ENCODE measurements at places on chromosomes 16 and 17.
A peak's percentile ranks its signal among the peaks of the same experiment; 100 is the strongest.

- peaks cover 64% of the 10 kb centered on the region for H3K4me1 ChIP-seq
- no peaks in the 10 kb centered on the region for H3K27me3 ChIP-seq
- no peaks in the 10 kb centered on the region for H3K36me3 ChIP-seq
- no peak overlapping the region for H3K27ac ChIP-seq
These were observed 22.9 kb upstream of the LITAF start for GRCh38 chr16:11609474-11610120.

- no peaks in the 10 kb centered on the region for H3K4me1 ChIP-seq
- peaks cover 28% of the 10 kb centered on the region for H3K27me3 ChIP-seq
- H3K4me3 ChIP-seq: no peak overlapping the region
- H3K27ac ChIP-seq: no peak overlapping the region
- DNase-seq: no peak
These were observed 144.5 kb downstream of the GRIN2A start for GRCh38 chr16:10037751-10038150.

- H3K27ac ChIP-seq: no peak overlapping the region
- DNase-seq: no peak
- no peak overlapping the region for H3K4me3 ChIP-seq
- H3K27me3 ChIP-seq: no peaks in the 10 kb centered on the region
These were observed 265.6 kb upstream of the GOT2 start for GRCh38 chr16:58999762-59000161.

GRCh38 chr16:89406277-89406888, 84.0 kb downstream of the ANKRD11 start:
- no peak overlapping the region for H3K27ac ChIP-seq
- H3K36me3 ChIP-seq: no peaks in the 10 kb centered on the region
- H3K4me1 ChIP-seq: peaks cover 69% of the 10 kb centered on the region
- H3K27me3 ChIP-seq: no peaks in the 10 kb centered on the region
- H3K4me3 ChIP-seq: no peak overlapping the region

GRCh38 chr17:9371019-9371418, 204.6 kb downstream of the STX8 start:
- H3K36me3 ChIP-seq: peaks cover 2% of the 10 kb centered on the region
- H3K4me3 ChIP-seq: no peak overlapping the region
- H3K27me3 ChIP-seq: no peaks in the 10 kb centered on the region
- H3K27ac ChIP-seq: peak overlapping the region; percentile 80
- peak; percentile 31 for DNase-seq
- peaks cover 35% of the 10 kb centered on the region for H3K4me1 ChIP-seq

DNA sequence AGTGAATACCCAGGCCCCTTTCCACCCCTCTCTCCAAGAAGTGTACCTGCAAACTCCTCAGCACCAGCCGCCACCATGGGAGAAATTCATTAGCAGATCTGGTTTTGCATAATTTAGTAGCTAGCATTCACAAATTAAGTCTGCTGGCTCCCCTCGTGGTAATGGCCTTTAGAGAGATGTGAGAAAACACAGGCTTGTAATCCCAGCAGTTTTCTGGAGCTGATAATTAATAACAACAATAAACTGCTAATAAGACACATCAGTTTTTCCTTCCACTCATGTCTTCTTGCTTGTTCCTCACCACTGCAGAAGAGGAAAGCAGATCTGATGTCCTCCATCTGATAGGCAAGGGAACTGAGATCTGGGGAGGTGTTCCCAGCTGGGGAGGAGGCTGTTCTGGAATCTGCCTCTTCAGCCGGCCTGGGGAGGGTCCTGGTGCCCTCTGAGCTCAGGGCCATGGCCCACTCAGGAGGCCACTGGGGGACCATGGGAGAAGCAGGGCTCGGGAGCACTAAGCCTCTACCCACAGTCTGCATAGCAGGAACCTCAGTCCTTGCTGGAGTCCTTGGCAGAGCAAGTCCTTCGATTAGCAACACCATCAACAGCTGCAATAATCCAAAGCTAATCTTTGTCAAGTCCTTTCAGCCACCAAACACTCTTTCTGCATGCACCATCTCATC, 74.2 kb upstream of the DNAJA2 start:
- no peaks in the 10 kb centered on the region for H3K27me3 ChIP-seq
- no peaks in the 10 kb centered on the region for H3K36me3 ChIP-seq
- no peaks in the 10 kb centered on the region for H3K4me1 ChIP-seq
- H3K27ac ChIP-seq: no peak overlapping the region
- no peak for DNase-seq

- peak overlapping the region; percentile 49 for H3K4me3 ChIP-seq
- peaks cover 21% of the 10 kb centered on the region for H3K4me1 ChIP-seq
- peak; percentile 61 for DNase-seq
- no peaks in the 10 kb centered on the region for H3K36me3 ChIP-seq
- H3K27me3 ChIP-seq: peaks cover 14% of the 10 kb centered on the region
- no peak overlapping the region for H3K27ac ChIP-seq
These were observed 45.8 kb upstream of the PVALEF start for GRCh38 chr17:81119223-81120148.

DNA sequence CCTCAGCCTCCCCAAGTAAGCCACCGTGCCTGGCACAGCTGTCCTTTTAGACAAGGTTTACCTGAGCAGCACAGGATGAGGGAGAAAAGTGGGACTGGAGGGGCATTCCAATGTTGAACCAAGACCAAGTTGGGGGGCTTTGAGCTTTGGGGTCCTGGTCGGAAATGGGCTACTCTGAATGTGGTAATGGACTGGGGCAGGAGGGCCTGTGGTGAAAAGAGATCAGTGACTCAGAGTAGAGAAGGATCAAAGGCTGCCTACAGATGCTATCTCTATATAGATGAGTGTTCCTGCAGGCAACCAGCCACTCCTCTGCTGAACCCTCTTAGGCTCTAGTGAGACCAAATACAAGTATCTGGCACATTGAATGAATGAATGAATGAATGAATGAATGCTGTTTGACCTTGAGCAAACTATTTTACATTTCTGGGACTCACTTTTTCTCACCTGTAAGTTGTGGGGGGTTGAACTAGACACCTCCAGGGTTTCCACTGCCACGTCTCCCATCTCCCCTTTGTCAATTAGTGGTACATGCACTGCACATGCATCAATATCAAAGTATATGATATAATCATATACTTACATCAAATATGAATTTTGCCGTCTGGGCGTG, 26.3 kb upstream of the ETV4 start:
- no peaks in the 10 kb centered on the region for H3K27me3 ChIP-seq
- DNase-seq: no peak
- peaks cover under 1% of the 10 kb centered on the region for H3K4me1 ChIP-seq
- H3K36me3 ChIP-seq: no peaks in the 10 kb centered on the region
- no peak overlapping the region for H3K4me3 ChIP-seq
- H3K27ac ChIP-seq: no peak overlapping the region

GRCh38 chr17:81516439-81516838, 3.8 kb upstream of the ACTG1 start:
- no peaks in the 10 kb centered on the region for H3K27me3 ChIP-seq
- DNase-seq: no peak
- peaks cover 59% of the 10 kb centered on the region for H3K4me1 ChIP-seq
- peaks cover 4% of the 10 kb centered on the region for H3K36me3 ChIP-seq
- H3K4me3 ChIP-seq: peak overlapping the region; percentile 73
- H3K27ac ChIP-seq: peak overlapping the region; percentile 100

GRCh38 chr17:17837380-17837821, 615 bp upstream of the SREBF1 start:
- no peaks in the 10 kb centered on the region for H3K36me3 ChIP-seq
- peak overlapping the region; percentile 92 for H3K4me3 ChIP-seq
- DNase-seq: peak; percentile 83
- H3K27me3 ChIP-seq: no peaks in the 10 kb centered on the region
- H3K4me1 ChIP-seq: peaks cover 84% of the 10 kb centered on the region

DNA sequence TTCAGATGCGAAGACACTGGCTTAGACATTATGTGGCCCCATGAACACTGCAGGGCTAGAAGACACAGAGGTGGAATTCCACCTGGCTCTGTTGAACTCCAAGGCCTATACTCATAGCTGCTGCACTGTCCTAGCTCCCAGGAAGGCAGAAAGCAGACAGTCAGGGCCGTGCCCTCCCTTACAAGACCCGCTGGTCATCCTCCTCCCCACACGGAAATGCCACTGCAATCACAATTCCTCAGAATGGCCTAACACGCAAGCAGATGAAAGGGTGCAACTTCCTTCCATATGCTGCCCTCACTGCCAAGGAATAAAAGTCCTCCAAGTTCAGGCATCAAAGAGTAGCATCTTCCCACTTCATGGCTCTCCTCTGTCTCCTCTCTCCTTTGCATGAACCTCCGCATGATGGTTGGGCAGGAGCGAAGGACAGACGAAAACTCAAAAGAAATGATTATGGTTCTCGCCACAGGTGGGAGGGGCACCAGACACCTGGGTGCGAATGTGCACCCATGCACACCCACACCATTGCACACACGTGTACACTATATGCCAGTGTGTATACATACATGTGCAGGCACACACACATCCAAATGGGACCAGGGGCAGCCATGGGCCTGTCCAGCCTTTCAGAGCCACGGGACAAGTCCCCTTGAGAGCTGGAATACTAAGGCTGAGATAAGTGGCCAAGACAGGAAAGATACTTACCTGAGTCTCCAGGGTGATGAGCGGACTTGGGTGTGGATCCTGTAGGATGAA, 113.3 kb downstream of the XYLT1 start:
- no peaks in the 10 kb centered on the region for H3K27me3 ChIP-seq
- H3K36me3 ChIP-seq: no peaks in the 10 kb centered on the region
- no peak overlapping the region for H3K4me3 ChIP-seq
- no peaks in the 10 kb centered on the region for H3K4me1 ChIP-seq
- no peak overlapping the region for H3K27ac ChIP-seq

- no peak for DNase-seq
- no peaks in the 10 kb centered on the region for H3K36me3 ChIP-seq
These were observed 25.0 kb downstream of the WNT9B start for GRCh38 chr17:46876353-46876887.

DNA sequence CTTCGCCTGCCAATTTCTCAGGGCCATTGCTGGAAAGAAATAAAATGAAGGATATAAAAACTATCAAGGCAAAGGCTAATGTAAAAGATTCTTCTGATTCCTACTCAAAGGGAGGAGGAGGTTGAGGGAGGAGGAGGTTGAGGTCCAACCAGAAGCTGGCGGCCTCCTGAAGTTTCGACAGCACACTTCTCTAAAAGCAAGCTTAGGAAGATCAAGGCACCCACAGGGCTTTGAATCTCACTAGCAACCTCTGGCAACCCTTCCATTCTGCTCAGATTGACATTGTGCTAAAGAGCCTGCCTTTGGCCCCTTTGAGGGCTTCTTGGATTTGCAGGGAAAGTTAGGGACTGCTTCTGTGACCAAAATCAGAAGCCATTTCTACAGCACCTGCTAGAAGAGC, 81.5 kb upstream of the TNRC6C start:
- H3K27ac ChIP-seq: no peak overlapping the region
- no peaks in the 10 kb centered on the region for H3K36me3 ChIP-seq
- no peak for DNase-seq
- no peak overlapping the region for H3K4me3 ChIP-seq
- no peaks in the 10 kb centered on the region for H3K27me3 ChIP-seq

GRCh38 chr16:88939972-88940861, 36.8 kb downstream of the CBFA2T3 start:
- no peaks in the 10 kb centered on the region for H3K27me3 ChIP-seq
- peaks cover 48% of the 10 kb centered on the region for H3K4me1 ChIP-seq
- H3K36me3 ChIP-seq: no peaks in the 10 kb centered on the region
- H3K27ac ChIP-seq: peak overlapping the region; percentile 93

DNA sequence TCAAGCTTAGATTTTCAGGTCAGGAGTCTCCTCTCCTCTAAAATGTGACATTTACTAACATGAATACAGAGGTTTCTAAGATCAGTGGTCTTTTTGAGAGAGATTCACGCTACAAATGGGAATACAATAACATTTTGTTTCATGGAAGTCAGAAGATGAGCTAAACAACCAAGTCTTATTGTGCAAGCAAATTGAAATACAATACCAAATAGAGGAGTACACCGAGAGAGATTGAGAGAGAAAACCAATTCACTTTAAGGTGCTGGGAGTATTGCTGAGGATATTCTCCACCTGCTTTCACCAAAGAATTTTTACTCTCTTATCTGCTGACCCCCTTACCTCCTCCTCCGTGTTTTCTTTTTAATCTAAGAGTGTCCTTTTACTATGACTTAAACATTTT, 11.5 kb downstream of the VEZF1 start:
- H3K4me1 ChIP-seq: peaks cover 14% of the 10 kb centered on the region
- no peak overlapping the region for H3K27ac ChIP-seq
- no peak for DNase-seq
- no peak overlapping the region for H3K4me3 ChIP-seq
- H3K36me3 ChIP-seq: peaks cover 99% of the 10 kb centered on the region

DNA sequence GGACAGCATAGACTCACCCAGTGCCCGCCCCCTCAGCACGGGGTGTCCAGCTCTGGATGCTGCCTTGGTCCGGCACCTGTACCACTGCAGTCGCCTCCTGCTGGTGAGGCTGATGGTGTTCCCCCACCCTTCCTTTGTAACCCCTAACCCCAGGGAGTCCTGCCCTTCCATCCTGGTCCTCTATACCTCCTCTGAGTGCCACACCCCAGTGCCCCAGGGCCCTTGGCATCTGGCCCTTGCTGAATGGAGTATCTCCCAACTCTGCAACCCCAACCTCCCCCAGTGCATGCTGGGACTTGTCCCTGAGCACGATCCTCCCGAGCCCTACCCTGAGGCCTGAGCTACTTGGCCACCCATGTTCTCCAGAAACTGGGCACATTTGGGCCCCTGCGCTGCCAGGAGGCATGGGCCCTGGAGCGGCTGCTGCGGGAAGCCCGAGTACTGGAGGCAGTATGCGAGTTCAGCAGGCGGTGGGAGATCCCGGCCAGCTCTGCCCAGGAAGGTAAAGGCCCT, 15.8 kb downstream of the RIPOR1 start:
- H3K36me3 ChIP-seq: peaks cover 79% of the 10 kb centered on the region
- H3K4me1 ChIP-seq: peaks cover 86% of the 10 kb centered on the region
- no peak for DNase-seq
- H3K27ac ChIP-seq: no peak overlapping the region

DNA sequence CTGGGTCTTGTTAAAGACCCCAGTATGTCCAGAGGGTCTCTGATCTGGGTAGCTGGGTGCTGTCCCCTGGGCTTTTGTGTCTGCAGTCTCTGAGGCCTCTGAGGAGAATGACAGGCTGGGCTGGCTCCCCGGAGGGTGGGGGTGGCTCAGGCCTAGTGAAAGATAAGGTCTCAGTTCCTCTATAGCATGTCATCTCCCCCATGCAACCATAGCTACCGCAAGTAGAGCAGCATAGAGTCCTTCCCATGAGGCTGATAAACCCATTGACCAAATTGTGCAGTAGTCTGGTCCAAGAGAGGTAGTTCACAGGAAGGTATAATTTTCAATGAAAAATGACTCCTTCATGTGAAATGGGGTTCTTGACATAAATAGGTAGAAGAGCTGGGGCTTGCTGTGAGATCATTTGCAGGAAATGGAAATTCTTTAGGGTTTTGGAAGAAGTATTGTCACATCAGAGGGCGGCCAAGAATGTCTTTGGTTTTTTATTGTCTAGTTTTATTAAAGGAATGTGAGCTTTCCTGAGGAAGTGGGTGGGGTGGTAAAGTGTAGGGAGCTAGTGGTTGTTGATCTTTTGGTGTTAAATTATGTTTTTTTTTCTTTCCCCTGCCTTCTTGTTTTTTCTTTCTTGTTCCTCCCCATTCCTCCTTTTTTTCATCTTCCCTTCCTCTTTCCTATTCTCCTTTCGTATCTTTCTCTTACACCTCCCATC, 21.0 kb downstream of the SLC7A6OS start:
- H3K4me3 ChIP-seq: no peak overlapping the region
- peaks cover 35% of the 10 kb centered on the region for H3K4me1 ChIP-seq
- H3K27ac ChIP-seq: peak overlapping the region; percentile 86
- no peaks in the 10 kb centered on the region for H3K27me3 ChIP-seq
- H3K36me3 ChIP-seq: peaks cover 73% of the 10 kb centered on the region

Measured in heart right ventricle (tissue), 16 donors.